ENCODE measurements at places on chromosomes 2 and 18. TPM values are rescaled to one million over a fixed set of nuclear protein-coding genes. Genes with fewer than 3 reads are reported as not detected.

DNA sequence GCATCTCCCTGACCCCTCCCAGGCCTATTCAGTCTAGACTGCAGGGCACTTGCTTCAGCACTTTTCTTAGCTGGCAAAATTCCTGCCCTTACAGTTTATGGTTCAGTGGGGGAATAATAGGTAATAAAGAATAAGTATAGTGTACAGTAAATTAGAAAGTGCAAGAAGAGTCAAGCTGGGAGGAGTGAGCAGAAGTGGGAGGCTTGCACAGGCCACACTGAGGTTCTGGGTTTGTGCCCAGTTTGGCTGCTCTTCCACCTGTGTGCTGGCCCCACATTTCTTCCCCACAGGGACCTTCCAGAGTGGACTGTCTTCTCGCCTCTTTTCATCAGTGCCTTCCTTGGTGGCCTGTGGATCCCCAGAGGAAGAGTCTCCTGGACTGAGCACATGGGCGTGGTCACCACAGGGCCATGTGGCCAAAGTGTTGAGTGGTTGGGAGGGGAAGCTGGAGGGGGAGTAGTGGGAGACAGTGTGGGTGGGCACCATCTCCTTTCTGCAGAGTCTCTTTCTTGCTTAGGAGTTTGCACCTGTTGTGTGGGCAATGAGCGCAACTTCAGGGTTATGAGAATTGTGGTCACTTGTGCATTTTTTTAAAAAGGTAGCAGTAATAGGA is 128.6 kb upstream of the ZSWIM2 start:
- DNase-seq = no peak

GRCh38 chr2:17667898-17668297 is 85.7 kb downstream of the SMC6 start:
- no peak for DNase-seq

GRCh38 chr2:29398384-29399237 is 283.4 kb downstream of the CLIP4 start:
- DNase-seq = no peak

GRCh38 chr2:64063924-64064331 is 44.7 kb upstream of the VPS54 start:
- no peak for DNase-seq

DNA sequence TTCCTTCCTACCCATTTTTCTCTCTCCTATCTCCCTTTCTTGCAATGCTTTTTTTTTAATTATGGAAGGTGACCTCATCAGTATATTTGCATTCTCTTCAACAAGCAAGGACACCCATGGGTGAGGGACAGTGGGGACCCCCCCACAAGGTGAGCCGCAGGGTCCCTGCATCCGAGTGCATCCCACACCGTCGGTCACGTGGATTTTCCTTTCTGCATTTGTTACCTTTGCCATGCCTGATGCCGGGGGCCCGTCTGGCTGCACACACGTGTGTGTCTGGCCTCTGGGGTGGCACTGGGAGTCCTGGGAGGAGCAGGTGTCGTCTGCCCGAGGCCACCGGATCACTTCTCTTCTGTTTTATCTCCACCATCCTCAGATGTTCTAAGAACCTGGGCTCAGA is 30.1 kb upstream of the SNTG2 start:
- no peak for DNase-seq

- DNase-seq = no peak
Observed at GRCh38 chr2:82539280-82539621, 1919.8 kb downstream of the SUCLG1 start.

- no peak for DNase-seq
Observed at GRCh38 chr2:20033322-20033721, 18.1 kb downstream of the LAPTM4A start.

DNA sequence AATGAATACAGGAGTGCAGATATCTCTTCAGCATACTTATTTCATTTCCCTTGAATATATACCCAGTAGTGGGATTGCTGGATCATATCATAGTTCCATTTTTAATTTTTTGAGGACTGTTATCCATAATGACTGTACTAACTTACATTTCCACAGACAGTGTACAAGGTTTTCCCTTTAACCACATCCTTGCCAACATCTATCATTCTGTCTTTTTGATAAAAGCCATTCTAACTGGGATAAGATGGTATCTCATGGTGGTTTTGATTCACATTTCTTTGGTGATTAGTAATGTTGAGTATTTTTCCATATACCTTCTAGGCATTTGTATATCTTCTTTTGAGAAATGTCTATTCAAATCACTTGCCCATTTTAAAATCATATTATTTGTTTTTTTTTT is 325.2 kb downstream of the CYP26B1 start:
- no peak for DNase-seq

DNA sequence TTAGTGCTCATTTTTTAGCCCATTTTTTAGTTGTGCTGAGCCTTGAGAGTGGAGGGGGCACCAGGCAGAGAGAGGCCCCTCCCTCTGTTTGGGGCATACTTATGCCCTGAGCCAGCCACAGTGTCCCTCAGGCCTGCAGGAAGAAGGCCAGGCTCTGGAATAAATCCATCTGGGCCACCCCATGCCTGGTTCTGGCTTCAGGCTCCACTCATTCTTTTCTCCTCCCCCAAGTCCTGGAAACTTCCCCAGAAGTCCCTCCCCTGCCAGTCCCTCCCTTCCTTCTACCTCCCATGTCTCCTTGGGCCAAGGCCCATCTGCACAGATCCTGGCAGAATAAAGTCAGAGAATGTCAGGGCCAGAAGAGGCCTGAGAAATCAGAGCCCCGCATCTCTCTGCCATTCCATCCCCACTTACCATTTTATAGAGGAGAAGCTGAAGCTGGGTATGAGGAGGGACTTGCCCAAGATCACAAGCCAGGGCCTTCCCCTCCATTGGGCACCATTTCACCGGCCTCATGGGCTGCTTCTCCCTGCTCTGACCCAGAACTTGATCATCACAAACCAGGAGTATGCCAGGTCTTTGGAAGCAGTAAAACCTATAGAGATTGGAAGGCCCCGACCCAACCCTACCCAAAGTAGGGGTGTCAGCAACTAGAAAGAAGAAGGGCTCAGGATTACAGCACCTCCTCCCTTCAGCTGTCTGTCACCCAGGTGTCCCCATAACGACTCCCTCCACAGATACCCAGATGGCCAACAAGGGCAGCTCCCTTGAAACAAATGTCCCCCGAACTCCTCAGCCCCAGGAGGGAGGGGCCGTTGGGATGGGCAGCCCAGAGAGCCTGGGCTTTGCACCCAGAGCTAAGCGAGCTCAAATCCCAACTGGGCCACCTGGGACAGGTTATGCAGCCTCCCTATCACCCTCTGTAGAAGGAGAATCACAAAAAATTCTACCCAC is 108.4 kb downstream of the POLR1A start:
- peak; percentile 64 for DNase-seq

VIT gene
- total RNA-seq = 29.7 TPM

TFCP2L1 gene
- not detected for total RNA-seq

TSPYL6 gene
- total RNA-seq = 0.07 TPM

PLEKHH2 gene
- total RNA-seq = 39.5 TPM

All from ovary (tissue), 10 donors.